Mesenteric fat pad (tissue), 1 donor: ENCODE measurements at places on chromosomes 2 and 18.

- no peak for DNase-seq
Measured at GRCh38 chr2:62787386-62787785, 81.9 kb downstream of the EHBP1 start.

DNA sequence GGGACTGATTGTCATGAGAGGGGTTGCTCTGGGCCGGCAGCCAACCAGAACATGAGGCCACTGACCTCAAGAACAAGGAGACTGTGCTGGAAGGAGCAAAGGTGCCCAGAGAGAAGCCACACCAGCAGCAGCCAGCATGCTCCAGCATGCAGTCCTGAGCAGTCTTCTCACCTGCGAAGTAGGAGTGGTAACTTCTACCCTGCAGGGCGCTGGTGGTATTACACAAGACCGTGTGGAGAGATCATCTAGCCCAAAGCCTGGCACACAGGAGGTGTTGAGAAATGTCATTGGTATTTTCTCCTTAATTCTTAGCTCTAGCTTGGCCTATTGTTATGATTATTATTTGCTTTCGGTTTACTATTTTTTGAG lies 132.7 kb downstream of the TSN start:
- DNase-seq, result no peak

DNA sequence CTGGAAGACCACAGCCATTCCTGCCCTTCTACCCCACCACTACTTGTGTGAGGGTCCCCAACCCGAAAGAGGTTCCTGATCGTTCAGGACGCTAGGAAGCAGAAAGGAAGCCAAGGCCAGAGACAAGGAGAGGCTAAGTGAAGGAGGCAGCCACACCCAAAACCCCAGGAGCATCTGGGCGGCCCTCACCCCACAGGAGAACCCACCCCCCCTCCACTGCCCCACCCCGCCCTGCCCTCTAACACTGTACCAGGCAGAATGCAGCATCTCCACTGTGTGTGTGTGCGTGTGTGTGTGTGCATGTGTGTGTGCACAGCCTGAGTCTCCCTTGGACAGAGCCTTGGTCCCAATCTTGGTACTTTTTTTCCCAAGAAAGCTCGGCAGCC lies 207.5 kb upstream of the HAAO start:
- peak; percentile 30 for DNase-seq

- DNase-seq, result no peak
Measured at GRCh38 chr2:170925923-170926322, 3.1 kb upstream of the GORASP2 start.

DNA sequence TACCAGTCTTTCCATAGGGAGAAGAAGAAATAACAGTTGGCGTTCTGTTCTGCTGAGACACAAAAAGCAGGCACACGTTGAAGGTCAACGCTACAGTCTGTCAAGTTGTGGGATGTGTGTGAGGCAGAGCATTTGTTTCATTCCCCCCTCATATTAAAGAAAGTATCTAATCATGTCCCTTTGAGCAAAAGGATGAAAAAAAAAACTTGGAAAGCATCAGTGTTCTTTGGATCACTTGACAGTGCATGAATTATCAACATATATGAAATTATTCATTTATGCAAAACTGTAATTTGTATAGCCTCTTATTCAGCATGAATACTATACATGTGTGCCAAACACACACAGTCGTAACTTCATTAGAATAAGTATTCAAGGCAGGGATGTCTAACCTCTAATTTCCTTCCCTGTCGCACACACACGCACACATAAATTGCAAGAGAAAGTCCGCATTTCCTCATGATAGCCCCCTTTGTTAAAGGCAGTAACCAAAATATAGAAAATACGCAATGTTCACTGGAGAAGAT lies 228.6 kb downstream of the RND3 start:
- no peak for DNase-seq

DNA sequence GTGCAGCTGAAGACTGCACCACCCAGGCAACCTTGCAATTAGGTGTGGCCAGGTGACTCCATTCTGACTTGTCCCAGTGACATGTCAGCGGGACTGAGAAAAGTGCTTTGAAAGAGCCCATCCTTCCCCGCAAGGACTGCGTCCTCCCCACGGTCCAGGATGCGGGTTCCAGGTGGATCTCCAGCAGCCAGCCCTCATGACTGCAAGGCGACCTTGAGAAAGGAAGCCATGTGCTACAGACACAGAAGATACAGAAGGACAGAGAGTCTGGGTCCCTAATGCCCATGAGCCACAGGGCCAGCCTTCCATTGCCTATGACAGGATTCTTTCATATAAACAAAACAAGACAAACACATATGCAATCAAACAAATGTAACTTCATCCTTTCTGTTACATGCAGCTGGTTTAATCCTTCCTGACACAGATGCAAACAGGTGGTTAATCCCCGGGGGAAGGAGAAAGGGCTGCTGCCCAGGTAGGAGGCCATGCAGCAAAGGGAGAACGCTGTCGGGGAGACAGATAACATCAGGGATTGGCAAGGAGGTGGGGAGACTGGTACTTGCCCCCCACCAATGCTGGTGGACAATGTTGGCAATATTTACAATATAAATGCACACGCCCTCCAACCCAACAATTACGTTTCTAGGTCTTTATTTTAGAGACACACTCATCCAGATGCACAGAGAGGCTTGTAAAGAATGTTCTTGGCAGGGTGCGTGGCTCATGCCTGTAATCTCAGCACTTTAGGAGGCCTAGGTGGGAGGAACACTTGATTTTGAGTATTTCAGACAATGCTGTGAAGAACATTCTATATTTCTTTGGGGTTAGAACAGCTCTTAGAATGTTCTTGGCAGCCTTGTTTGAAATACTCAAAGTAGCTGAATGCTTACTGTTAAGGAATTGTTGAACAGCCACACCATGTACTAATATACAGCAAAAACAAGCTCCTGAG lies 64.8 kb downstream of the NCAPH start:
- DNase-seq, result peak; percentile 24
